Vagina (tissue), 2 donors: ENCODE measurements at places on chromosomes 3 and 15. TPM values are rescaled to one million over a fixed set of nuclear protein-coding genes. Genes with fewer than 3 reads are reported as not detected.

- no peaks in the 10 kb centered on the region for H3K27me3 ChIP-seq
- peaks cover 16% of the 10 kb centered on the region for H3K36me3 ChIP-seq
- H3K4me3 ChIP-seq: peak overlapping the region; percentile 65
- H3K27ac ChIP-seq: peak overlapping the region; percentile 85
- no peak for DNase-seq
- peaks cover 35% of the 10 kb centered on the region for H3K4me1 ChIP-seq
Measured at GRCh38 chr15:49621401-49621811, 558 bp downstream of the DTWD1 start.

- no peaks in the 10 kb centered on the region for H3K27me3 ChIP-seq
- no peak for DNase-seq
- H3K36me3 ChIP-seq: no peaks in the 10 kb centered on the region
- no peaks in the 10 kb centered on the region for H3K4me1 ChIP-seq
Measured at GRCh38 chr3:140914384-140914945, 27.2 kb upstream of the SLC25A36 start.

- no peak overlapping the region for H3K4me3 ChIP-seq
- H3K27me3 ChIP-seq: no peaks in the 10 kb centered on the region
- no peaks in the 10 kb centered on the region for H3K36me3 ChIP-seq
- H3K27ac ChIP-seq: no peak overlapping the region
Measured at GRCh38 chr3:101266566-101266965, 53.8 kb downstream of the IMPG2 start.

- no peak overlapping the region for H3K27ac ChIP-seq
- peaks cover 4% of the 10 kb centered on the region for H3K27me3 ChIP-seq
- no peak for DNase-seq
- H3K4me3 ChIP-seq: no peak overlapping the region
- H3K36me3 ChIP-seq: no peaks in the 10 kb centered on the region
Measured at GRCh38 chr3:71783152-71783551, 1.8 kb downstream of the PROK2 start.

- H3K27ac ChIP-seq: peak overlapping the region; percentile 52
- no peaks in the 10 kb centered on the region for H3K36me3 ChIP-seq
- DNase-seq: no peak
- peaks cover 11% of the 10 kb centered on the region for H3K4me1 ChIP-seq
Measured at GRCh38 chr15:90482124-90483011, 47.4 kb upstream of the CRTC3 start.

The RETNLB gene
- not detected for total RNA-seq

GRCh38 chr3:34405159-34405558, 606.7 kb downstream of the PDCD6IP start:
- DNase-seq: no peak
- no peak overlapping the region for H3K27ac ChIP-seq
- no peaks in the 10 kb centered on the region for H3K27me3 ChIP-seq
- no peak overlapping the region for H3K4me3 ChIP-seq

DNA sequence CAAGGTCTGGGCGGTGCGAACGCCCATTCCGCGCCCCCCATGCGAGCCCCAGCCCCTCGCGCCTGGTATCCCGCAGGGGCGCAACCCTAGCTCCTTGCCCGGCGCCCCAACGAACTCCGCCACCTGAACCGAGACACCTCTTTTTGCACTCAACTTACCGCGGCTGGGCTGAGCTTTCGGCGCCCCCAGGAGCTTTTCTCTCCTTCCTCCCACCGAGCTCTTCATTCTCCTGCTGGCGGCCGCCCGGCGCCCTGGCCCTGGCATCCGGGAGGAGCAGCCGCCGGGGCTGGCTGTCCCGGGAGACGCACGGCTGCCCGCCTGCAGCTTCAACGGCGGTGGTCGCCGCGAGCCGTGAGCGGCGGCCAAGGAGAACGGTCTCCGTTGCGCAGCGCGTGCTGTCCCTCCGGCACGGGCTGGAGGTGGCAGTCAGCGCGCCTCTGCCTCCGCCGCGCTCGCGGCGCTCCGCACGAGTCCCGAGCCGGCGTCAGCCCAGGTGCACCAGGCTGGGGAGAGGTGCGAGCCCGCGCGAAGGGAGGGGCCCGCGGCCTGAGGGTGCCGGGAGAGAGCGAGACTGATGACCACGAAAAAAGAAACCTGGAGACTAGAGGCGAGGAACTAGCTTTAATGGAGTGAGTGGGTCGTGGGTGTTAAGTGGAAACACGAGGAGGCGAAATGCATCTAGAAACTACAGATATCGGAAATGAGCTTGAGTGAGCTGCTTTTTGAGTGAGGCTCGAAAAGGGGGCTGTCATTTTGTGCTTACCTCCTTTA, 621.5 kb upstream of the ZNF385D start:
- peaks cover 8% of the 10 kb centered on the region for H3K4me1 ChIP-seq
- no peak overlapping the region for H3K27ac ChIP-seq
- peak overlapping the region; percentile 25 for H3K4me3 ChIP-seq
- no peak for DNase-seq
- H3K27me3 ChIP-seq: no peaks in the 10 kb centered on the region

DNA sequence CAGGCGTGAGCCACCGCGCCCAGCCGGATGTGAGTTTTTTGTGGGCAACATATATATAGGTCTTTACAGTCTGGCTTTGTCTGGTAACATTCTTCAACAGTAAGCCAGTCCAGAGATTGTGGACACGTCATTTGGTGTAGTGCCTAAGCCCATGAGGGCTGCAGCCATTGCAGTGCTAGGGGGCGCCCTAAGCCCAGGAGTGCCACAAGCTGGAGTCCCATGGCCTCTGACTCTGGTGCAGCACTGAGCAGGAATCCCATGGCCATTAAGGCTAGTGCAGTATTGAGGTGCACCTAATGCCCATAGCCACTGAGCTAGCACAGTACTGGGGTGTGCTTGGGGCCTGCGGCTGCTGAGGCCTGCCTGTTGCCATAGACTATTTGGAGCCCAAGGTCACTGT, 136.4 kb upstream of the NDN start:
- H3K4me3 ChIP-seq: no peak overlapping the region
- H3K36me3 ChIP-seq: no peaks in the 10 kb centered on the region
- H3K27ac ChIP-seq: no peak overlapping the region
- H3K27me3 ChIP-seq: no peaks in the 10 kb centered on the region
- H3K4me1 ChIP-seq: no peaks in the 10 kb centered on the region

GRCh38 chr15:62684123-62684808, 358.3 kb upstream of the TPM1 start:
- H3K4me1 ChIP-seq: no peaks in the 10 kb centered on the region
- no peak overlapping the region for H3K4me3 ChIP-seq
- no peak for DNase-seq
- peaks cover 6% of the 10 kb centered on the region for H3K36me3 ChIP-seq
- H3K27me3 ChIP-seq: no peaks in the 10 kb centered on the region
- no peak overlapping the region for H3K27ac ChIP-seq

- H3K27me3 ChIP-seq: no peaks in the 10 kb centered on the region
- no peaks in the 10 kb centered on the region for H3K36me3 ChIP-seq
- H3K27ac ChIP-seq: no peak overlapping the region
- no peak for DNase-seq
- H3K4me3 ChIP-seq: no peak overlapping the region
- peaks cover 5% of the 10 kb centered on the region for H3K4me1 ChIP-seq
Measured at GRCh38 chr3:47374587-47374986, 6.2 kb upstream of the PTPN23 start.

The CFAP100 gene
- not detected for total RNA-seq

DNA sequence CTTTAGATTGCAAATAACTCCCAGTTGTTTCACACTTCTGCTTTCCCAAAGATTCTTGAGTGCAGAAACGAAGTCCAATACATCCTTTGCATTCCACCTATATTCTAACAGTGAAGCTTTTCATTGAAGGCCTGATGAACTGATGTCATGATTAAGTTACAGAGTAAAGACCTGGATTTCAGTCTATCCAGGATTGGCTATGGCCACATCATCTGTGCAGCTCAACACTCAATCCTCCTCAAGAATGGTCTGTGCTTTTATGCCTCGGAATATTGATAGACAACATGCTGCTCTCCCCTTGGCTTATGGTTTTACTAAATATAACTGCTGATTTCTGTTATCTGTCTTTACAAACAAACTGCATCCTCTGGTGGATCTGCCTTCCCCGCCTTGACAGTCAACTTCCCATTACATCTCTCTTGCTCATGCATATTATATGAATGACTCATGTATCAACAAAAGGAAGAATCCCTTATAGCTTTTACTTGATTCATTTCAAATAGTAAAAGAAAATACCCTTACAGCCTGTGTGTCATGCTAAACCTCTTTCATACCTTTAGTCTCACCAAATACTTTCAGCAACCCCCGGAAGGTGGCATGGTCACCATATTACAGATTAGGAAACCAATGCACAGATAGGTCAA, 59.5 kb downstream of the SCN11A start:
- DNase-seq: peak; percentile 29
- no peak overlapping the region for H3K4me3 ChIP-seq
- no peaks in the 10 kb centered on the region for H3K4me1 ChIP-seq
- H3K27me3 ChIP-seq: no peaks in the 10 kb centered on the region
